Retina (tissue), 1 donor: ENCODE measurements at places on chromosomes 1 and 21.

- DNase-seq = no peak
These were observed 88.5 kb upstream of the AJAP1 start for GRCh38 chr1:4565801-4566449.

GRCh38 chr1:75521658-75522057 lies 89.3 kb downstream of the SLC44A5 start:
- no peak for DNase-seq

DNA sequence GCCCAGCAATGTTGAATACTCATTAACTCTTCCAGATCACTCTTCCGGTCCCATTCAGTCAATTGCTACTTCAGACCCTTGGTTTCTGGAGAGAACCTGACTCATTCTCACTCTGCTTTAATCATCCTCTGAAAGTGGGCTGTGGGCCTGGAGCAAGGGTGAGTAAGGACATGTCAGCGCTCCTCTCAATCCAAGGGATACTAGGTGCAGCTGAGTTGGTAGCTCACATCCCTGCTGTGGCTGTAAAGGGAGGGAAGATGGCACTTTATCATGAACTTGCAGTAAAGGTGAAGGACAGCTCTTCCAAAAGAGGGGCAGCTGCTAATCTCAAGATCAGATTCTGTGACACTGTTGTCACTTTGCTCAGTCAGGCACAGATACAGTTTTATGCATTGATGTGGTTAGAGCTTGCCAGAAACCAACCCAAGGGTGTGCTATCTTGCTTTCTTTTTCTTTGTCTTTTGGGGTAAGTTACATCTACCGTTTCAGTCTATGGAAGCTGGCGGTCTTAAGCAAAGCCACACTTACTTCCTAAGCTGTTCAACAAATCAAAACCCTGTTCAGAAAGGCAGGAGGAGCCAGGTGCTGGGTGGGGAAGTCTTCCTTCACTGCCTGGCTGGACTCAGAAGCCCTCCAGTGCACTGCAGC lies 26.5 kb upstream of the NTPCR start:
- DNase-seq = peak; percentile 21

GRCh38 chr21:34615487-34615814 lies 538 bp upstream of the RCAN1 start:
- no peak for DNase-seq

GRCh38 chr1:180381184-180381580 lies 121.2 kb downstream of the ACBD6 start:
- DNase-seq = no peak

- DNase-seq = no peak
These were observed 2.5 kb upstream of the TRAPPC3 start for GRCh38 chr1:36151845-36152203.

GRCh38 chr1:160400223-160400645 lies at the start of gene VANGL2:
VANGL2 (plus strand) TSS chr1:160400564; CDS start chr1:160415838, 15,274 bp downstream.
- DNase-seq = peak; percentile 97

- DNase-seq = no peak
These were observed 14.9 kb downstream of the SELL start for GRCh38 chr1:169696273-169697100.

DNA sequence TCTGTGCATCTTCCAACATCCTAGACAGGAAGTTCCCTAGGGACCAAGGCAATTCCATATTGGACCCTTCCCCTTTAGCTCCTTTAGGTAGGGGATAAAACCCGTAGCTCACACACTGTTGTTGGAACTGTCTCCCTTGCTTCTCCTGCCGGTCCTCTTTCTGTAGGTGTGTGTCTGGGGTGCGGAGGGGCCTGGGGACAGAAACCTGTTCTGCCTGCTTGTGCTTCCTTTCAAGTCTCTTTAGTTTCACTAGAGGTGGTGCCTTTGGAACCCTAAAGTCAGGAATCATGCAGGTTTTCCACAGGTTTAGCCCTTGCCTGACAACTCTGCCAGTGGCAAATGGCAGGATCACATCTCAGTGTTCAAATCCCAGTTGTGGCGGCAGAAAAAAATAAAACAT lies 74.6 kb upstream of the PTGFRN start:
- no peak for DNase-seq

DNA sequence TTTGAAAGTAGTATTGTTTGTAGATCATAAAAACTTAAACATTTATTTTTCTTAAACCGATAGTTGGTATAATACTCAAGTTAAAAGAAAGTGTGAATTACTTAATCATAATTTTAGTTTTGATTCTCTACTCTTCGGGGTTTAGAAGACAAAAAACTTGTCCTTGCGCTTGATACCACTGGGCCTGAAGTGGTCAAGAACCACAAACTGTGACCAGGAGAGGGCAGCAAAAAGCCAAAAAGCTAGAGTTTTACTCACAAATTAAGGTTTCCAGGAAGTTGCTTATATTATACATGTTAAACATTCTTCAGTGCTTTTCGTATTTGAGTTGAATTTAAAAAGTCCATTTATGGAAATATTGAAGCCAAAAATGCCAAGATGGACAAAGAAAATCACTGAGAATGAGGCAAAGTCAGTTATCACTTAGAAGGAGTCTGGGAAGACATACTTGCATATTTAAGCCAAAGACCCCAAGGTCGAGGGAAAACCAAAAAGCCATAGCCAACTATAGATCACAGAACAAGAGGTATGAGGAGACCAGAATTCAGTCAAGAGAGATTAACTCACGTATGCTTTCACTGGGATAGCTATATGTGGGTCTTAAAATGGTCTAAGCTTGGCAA lies 34.2 kb downstream of the EFCAB7 start:
- no peak for DNase-seq

DNA sequence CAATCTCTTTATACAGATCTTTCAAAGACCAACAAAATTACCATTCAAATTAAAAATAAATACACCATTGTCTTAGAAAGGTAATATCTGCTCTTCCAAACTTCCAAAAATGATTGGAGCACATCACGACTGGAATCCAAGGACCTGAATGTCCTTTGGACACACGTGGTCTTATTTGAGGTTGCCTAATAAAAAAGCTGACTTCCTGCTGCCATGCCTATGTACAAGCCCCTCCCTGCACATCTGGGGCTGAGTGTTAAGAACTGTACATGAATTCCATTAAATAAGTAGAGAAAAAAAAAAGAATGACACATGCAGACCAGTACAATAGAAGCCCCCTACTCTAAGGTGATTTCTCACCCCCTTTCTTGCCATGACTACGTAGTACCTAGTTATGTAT lies 73.6 kb downstream of the SUSD4 start:
- DNase-seq = no peak

DNA sequence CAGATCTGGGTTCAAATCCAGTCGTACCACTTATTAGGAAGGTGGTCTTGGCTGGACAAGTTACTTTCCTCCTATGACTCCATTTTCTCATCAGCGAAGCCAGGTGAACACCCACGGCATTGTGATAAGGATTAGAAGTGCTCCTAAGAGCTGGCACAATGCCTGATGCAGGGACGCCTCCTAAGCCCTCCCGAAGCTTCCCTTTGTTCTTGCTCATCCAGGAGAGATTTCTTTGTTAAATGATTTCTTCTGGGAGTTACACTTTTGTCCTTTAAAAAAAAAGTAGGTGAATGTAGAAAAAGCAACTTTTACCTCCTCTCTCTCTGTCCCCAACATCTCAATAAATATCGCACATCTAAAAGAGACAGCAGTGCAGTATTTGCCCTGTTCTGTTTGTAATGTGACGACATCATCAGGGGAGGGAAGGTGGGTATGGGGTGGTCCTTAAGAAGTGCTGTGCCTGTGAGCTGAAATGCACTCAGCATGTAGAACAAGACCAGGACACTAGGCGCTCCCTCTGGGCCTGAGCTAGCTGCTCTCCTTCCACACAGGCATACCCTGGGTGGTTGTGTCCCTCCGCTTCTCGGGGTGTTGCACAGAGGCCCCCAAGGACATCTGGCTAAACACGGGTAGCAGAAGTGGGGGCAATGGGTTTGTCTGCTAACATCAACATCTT lies 43.9 kb downstream of the SUSD4 start:
- DNase-seq = peak; percentile 36

DNA sequence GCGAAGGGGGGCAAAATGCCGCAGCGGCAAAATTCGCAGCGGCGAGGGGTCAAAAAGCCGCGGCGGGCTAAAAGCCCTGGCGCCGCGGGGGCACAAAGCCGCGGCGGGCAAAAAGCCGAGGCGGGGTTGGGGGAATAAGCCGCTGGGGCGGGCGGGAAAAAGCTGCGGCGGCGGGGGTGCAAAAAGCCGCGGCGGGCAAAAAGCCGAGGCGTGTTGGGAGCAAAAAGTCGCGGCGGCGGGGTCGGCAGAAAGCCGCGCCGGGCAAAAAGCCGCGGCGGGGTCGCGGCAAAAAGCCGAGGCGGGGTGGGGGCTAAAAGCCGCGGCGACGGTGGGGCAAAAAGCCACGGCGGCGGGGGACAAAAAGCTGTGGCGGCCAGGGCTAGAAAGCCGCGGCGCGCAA lies 3902.5 kb downstream of the SRGAP2C start:
- DNase-seq = no peak

- DNase-seq = no peak
These were observed 36.7 kb upstream of the SMYD2 start for GRCh38 chr1:214244252-214244651.

GRCh38 chr1:116470671-116471070 lies 97.6 kb downstream of the ATP1A1 start:
- no peak for DNase-seq

DNA sequence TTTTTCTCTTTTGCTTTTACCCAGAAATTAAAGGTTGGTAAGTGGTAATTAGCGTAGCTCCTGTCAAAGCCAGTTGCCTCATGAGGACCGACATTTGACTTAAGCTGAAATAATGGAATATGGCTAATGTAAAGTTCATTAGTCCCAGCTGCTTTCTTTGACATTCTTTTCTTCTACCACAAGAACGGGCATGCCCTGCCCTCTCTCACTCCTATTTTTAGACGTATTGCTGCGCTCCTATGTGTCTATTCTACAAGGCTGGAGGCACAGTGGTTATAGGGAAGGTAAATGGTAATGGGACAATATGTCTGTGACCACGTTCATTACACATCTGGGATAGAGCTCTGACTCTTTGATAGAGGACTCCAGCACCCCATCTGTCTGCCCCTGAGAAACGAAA lies 6.8 kb downstream of the CORT start:
- DNase-seq = no peak

- DNase-seq = no peak
These were observed 121.2 kb downstream of the LTN1 start for GRCh38 chr21:28871388-28872010.

DNA sequence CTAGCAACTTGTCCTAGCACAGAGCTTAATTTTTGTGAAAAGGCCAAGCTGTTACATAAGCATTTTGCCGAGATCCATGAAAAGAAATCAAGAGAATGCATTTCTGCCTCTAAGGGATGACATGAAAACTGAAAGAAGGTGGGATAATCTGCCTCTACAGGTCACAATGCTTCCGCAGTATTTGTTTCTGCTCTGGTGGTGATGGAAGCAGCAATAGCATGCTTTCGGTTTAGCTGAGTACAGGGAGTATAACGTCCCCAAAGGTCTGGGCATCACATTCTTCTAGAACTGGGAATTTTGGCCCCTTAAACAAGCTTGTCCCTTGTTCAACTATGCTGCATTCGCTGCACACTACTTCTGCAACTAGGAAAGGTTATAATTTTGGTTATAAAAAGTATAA lies 14.4 kb upstream of the MAGI3 start:
- DNase-seq = no peak

DNA sequence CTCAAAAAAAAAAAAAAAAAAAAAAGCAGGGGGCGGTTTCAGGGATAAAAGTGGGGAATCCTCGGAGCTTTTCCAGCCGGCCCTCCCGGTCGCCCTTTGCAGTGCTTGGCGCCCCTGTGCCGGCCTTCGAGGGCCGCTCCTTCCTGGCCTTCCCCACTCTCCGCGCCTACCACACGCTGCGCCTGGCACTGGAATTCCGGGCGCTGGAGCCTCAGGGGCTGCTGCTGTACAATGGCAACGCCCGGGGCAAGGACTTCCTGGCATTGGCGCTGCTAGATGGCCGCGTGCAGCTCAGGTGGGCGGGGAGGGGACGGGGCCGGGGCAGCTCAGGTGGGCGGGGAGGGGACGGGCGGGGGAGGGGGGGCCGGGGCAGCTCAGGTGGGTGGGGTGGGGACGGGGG lies 25.3 kb downstream of the RNF223 start:
- no peak for DNase-seq
